Activated T-cell treated with anti-CD3 and anti-CD28 coated beads, Interleukin-2, amount 50 U/mL, for 48 hours (primary cell): ENCODE measurements at places on chromosomes 7 and 10.

GRCh38 chr7:70602117-70602516 is 529.8 kb upstream of the GALNT17 start:
- DNase-seq: no peak

DNA sequence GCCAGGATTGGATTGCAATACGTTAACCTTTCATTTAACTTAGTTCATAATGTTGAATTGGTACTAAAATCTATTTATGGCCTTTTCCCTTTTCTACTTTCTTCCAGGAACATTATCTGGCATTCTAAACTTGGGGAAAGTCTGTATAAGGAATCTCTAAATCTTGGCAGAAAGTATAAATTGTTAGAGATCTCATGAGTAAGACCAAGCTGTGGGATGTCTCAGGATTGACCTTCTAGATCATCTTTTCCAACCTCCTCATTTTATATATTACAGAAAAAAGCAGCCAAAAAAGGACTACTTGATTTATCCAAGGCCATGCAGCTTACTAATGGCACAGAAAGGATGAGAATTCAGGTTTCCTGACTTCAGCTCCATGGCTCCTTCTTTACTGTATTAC is 598.3 kb downstream of the INHBA start:
- no peak for DNase-seq

DNA sequence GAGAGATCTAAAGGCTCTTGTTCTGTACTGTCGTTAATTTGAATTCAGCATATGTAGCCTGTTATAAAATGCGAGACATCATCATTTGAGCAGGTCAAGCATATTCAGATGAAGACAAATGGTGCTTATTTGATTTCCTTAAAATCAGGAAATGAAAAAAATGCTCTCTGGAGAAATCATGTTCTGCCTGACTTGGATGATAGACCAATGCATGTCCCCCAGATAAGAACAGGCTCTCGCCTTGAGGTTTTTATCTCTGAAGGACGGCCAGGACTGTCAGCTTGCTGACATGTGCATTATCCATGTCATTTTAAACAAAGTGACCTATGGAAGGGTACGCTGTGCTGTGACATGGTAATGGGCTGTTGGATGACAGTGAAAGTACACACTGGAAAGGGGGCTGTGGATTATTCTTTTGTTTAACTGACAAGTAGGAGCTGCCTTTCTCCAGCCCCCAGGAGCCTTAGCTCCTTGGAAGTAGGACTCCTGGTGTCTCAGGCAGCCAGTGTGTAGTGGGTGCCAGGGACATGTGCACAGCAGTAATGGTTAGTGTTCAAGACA is 695.1 kb upstream of the GALNT17 start:
- no peak for DNase-seq

DNA sequence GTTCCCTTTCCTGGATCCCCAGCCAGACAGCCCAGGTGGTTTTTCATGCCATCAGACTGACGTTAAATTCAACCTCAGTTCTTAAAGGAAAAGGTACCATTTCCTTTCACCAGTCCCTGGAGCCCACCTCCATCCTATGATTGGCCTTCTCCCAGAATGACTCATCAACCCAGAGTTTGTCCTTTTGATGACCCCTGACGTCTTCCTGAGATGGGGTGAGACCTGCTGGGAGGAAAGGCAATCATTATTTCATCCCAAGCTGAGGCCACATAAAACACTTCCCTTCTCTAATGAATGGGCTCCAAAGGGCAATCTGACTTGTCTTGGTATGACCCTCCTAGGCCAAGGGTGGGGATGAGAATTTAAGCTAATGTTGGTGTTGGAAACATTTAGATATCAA is 750.7 kb downstream of the SUGCT start:
- no peak for DNase-seq

- no peak for DNase-seq
These were observed 1.0 kb upstream of the HIF1AN start for GRCh38 chr10:100534726-100535125.

DNA sequence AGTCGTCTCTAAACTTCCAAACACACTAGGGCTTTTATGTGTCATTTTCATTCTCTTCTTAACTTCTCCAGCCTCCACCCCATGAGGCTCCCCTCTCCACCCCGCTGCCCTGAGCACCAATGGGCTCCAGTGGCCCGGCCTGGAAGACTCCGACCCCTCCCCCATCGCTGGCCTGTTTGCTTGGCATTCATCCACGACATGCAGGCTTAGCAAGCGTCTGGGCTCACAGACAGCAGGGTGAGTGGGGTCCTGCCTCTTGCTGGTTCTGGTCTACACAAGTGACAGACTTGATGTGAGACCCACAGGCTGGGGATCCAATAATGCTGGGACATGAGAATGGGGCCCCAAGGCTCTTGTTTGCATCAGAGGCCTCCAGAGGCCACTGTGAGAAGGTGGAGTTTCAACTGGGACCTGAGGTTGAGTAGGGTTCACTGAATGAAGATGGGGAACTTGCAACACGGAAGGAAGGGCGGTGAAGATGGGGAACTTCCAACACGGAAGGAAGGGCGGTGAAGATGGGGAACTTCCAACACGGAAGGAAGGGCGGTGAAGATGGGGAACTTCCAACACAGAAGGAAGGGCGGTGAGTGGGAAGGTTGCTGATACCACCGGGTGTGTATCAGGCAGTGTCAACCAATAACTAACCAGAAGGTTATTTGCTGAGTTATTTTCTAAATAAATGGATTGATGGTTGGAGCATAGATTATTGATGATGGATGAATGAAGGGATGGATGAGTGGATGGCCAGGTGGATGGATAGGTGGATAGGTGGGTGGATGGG is 14.0 kb downstream of the KNDC1 start:
- DNase-seq: no peak

- peak; percentile 27 for DNase-seq
These were observed 674 bp upstream of the FRA10AC1 start for GRCh38 chr10:93703066-93703465.

DNA sequence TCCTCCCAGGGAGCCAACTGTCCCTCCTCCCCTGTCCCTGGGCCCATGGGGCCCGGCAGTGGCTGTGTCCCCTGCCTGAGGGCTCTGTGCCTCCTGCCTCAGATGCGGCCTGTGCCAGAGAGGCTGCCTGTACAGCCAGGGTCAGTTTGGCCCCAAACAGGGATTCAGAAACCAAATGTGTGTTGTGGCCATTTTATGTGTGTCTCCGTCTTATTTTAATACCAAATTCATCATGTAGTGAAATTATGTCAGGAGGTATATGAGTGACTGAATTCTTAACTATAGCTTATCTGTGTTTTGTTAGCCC is 114.8 kb downstream of the NT5C2 start:
- DNase-seq: no peak

DNA sequence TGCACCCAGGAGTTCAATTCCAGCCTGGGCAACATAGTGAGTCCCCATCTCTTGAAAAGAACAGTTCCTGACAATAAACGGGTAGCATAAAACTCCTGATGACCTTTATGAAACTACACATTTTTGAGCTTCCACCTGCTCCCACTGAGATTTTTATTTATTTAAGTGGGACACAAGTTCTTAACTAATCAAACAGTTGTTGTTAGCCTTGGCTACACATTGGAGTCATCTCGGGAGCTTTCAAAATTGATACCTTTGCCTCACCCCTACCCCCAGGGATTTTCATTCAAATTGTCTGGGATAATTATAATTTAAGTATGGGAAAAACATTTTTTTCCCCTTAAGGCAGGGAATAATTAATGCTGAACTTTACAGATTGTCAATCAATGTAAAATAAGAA is 39.3 kb downstream of the MALSU1 start:
- DNase-seq: no peak
